ENCODE measurements at places on chromosomes 11 and 22.

GRCh38 chr22:49368221-49368975 is 459.3 kb downstream of the BRD1 start:
- DNase-seq = no peak

DNA sequence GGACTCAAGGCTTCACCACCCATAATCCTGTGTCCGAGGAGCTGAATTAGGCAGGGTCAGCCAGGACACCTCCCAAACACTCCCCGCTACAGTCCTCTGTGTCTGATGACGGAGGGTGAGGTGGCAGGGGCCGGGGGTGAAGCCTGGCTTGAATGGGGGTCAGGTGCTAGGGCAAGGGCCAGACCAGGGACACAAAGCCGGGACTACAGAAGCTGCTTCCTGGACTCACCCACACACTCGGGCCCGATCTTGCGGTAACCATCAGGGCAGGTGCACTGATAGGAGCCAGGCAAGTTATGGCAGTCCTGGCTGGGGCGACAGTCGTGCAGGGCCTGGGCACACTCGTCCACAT is 2.3 kb downstream of the EFEMP2 start:
- DNase-seq = no peak

- no peak for DNase-seq
Observed at GRCh38 chr11:11397781-11398180, 44.7 kb upstream of the CSNK2A3 start.

- DNase-seq = no peak
Observed at GRCh38 chr22:24681236-24681635, 78.2 kb downstream of the GGT1 start.

- DNase-seq = no peak
Observed at GRCh38 chr11:18731949-18732821, 6.2 kb upstream of the IGSF22 start.

GRCh38 chr11:87035976-87036583 is 1.7 kb upstream of the TMEM135 start:
- DNase-seq = no peak

- no peak for DNase-seq
Observed at GRCh38 chr22:29635734-29636357, 32.4 kb downstream of the NF2 start.

- no peak for DNase-seq
Observed at GRCh38 chr22:44287121-44287693, 25.5 kb downstream of the SHISAL1 start.

DNA sequence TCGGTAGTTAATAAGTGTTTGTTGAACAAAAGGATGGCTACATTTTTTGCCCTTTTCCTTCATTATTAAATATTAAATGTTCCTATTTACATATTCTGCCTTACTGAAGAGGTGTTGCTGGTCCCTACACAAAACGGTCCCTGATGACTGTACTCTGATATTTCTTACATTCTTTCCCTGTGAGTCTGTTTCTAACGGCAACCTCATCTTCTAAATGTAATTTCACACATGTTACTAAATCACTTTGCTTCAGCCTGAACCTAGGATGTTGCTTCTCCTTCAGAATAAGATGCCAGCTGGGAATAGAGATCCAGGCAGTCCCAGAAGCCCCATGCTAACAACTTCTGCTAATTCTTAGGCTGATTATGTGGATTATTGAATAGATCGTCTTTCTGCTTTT is 50.3 kb downstream of the SPON1 start:
- DNase-seq = no peak

DNA sequence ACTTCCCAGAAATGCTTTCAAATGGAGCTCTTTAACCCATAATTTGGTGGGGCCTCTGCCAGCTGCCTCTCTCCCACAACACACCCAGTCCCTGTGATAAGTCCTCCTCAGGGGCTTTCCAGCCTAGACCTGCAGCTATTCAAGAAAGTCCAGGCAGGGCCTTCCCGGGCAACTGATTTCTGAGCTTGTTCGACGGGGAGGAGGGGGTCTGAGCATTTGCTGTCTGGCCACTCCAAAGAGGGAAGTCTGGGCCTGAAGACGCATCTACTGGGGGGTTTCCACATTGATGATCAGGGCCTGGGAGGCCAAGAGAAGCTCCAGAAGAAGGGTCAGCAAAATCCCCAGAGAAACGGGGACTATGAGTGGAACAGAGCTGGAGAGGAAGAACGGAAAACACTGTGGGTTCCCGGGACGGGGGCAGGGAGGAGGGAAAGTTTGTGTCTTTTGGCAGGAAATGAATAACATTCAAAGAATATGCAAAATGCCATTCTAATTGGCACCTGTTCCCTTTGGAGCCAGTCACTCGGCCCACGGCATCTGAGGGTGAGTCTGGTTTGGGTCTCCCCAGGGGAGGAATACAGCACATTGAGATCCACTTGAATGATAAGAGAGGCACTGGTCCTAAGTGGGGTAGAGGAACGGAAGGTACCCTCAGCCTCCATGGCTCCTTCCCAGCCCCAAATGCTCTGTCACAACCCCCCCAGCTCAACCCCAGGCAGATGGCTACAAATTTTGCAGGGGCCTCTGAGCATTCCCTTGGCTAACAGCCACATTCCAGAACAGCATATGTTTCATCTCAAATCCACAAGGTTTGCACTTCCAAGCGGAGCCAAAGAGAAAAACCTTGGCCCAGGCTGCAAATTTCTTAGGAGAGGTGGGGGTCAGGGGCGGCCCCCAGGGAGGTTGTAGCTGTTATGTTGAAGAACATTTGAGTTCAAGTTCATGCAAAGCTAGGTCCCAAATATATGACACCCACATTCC is 72.0 kb downstream of the RPUSD4 start:
- DNase-seq = no peak

DNA sequence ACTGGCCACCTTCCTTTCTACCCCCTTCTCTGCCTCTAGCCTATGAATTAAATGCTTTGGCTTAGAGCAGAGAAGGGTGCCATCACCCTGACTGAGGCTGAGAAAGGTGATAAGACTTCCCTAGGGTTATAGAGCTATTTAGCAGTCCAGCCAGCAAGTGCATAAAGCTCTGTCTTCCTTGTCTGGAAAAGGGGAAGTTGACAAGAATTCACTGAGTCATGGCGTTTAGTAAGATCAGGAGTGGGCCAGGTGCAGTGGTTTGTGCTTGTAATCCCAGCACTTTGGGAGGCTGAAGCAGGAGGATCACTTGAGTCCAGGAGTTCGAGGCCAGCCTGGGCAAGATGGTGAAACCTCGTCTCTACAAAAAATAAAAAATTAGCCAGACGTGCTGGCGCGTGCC is 63.1 kb downstream of the LHFPL7 start:
- DNase-seq = no peak

DNA sequence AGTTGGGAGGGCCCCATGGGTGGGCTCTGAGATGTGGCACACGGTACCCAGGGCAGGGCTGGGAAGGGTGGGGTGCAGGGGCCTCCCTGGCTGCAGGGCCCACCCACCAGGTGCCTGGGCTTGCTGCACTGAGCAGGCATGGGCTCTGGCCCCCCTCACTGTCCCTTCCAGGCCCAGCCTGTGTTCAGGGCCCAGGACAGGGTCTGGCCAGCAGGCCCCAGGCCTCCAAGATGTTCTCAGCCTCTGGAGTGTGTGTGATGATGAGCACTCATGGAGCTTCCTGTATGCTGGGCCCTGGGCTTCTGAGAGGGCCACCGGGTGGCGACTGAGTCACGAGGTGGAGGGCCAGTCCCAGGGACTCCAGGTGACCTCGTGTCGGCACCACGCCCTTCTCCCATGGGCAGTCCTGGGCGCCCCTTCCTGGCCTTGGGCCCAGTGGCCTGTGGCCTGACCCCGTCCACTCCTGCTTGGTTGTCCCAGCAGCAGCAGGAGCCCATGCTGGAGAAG is 55.9 kb upstream of the CCDC188 start:
- no peak for DNase-seq

DNA sequence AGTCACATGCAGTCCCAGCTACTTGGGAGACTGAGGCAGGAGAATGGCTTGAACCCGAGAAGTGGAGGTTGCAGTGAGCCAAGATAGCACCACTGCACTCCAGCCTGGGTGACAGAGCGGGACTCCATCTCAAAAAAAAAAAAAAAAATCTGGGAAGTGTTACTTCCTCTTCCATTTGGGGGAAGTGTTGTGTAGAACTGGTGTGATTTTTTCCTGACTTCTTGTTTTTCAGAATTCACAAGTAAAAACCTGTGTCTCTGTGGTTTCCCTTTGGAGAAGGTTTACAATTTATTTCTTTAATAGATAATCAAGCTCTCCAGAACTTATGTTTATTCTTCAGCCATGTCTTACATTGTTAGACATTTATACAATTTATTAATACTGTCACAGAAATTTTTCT is 396.1 kb downstream of the BRD1 start:
- no peak for DNase-seq

- DNase-seq = no peak
Observed at GRCh38 chr22:48612077-48612995, 1215.3 kb downstream of the BRD1 start.

DNA sequence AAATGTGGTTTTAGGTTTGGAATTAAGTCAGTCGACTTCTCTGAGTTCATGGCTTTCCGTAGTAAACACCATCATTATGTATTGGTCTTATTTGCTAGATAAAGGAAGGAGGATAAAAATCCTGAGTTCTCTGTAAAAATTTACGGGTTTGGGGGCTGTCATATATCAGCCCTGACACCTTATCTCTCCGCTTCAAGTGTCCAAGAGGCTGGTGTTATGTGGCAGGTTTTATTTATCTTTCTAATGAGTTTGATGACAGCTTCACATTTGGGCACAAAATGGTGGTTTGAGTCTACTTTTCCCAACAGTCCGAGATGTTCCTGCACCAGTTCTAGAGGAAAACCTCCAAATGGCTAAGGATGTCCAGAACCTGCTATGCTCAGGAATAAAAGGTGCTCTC is 67.3 kb upstream of the VSTM5 start:
- no peak for DNase-seq

- no peak for DNase-seq
Observed at GRCh38 chr22:27113641-27114040, 456.3 kb downstream of the MIAT start.

DNA sequence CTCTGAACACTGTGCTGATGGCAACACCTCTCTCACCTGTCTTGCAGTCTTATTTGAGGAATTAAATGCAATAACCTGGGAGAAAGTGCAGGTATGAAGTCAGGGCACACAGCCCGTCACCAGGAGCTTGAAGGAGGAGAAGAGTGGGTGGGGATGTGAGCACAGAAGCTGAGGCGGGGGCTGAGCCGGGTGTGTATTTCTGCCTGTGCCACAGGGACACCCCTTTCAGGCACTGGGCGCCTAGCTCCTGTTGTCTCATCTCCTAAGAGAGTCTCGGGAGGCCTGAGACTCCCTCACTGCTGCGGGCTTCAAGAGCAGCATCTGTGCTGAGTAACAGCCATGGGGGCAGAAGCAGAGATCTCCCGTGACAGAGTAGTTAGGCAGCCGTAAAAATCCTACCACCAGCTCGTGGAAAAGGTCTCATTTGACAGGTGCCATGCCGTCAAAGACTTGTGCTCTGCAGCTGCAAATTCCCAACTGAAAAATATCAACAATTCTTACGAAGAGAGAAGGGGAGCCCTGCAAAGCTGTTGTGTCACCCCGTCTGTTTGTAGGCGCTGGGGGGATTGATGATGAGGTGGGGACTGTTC is 26.8 kb downstream of the PARVB start:
- no peak for DNase-seq

DNA sequence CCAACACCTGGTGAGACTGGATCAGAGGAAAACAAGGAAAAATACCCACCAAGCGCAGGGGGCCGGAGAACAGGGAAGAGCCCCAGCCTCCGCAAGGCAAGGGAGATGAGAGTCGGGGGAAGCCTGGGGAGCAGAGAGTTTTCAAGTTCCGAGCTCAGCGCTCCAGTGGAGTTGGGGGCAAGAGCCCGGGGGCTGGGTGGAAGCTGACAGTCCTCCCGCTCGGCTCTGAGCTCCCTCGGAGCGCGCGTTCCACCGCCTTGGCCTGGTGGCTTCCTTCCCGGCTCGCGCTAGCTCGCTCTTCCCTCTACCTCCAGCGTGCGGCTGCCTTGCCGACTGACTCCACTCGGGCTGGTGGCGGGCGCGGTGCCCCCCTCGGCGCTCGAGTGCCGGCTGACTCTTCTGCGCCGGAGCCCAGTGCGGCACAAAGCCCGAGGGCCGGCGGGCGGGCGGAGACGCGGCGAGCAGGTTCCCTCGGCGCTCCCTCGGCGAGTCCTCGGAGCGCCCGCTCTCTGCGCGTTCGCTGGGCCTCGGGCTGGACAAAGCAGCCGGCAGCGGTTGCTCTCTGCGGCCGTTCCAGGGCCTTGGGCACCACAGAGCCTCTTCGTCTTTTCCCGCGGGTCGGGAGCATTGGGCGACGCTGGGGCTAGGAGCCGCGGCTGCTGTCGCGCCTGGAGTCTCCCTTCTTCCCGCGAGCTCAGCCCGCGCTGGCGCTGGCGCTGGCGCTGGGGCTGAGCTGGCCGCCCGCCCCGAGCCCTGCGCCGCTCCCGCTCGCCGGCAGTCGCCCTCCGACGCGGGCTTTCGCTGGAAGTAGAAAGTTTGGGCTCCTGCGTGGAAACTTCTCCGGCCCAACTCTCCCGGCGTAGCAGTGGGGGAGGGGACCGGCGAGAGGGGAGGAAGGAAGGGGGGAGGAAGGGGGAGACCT is 1.0 kb downstream of the PAX6 start:
- no peak for DNase-seq

DNA sequence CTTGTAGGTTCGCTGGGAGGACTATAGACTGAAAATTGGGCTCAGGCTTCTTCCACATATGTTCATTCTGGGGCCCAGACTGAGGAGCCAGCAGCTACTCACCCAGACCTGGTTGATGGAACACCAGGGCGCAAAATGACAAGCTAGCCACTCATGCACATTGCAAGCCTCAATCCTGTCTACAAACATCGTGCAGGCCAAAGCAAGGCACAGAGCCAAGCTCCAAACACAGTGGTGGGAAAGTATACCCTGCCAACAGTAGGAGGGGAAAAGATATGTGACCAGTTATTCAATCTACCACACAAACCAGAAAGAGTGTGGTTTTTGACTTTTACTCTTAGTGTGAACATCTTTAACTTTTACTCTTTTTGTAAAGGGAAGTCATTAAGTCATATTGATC is 660.5 kb downstream of the NTM start:
- no peak for DNase-seq

DNA sequence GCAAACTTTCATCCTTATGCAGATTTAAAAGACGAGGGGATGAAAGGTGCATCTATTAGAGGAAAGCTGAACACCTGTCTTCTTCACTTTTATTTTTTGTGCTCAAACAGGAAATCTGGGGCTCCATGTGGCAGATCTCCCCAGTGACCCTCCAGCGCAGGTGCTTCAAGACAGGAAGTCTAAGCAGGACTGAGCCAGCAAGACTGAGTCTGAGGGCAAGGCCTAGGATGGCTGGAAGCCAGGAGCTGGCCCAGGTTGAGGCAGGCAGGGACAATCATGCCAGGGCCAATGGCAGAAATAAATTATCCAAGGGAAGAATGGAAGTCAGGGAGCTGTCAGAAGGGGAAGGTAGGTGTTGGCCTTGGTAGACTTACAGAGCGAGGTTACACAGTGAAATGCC is 101.1 kb upstream of the SPON1 start:
- no peak for DNase-seq

- no peak for DNase-seq
Observed at GRCh38 chr11:59918987-59919589, 19.1 kb upstream of the OOSP1 start.

DNA sequence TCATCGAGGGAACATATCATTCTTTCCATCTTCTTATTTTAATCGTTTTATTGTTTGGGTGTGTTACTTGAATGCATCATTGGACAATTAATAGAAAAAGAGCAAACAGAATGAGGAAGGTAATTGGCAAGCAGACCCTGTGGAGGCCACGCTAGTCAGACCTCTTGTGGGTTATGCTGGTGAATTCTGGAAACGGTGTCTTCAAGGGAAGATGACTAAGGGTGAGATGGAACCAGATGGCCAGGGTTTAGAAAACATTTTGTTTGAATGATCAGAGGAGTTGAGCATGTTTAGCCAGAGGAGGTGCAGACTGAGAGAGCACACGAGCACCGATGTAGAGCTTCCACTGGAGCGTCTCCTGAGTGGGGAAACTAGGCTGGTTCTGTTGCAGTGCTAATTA is 8.5 kb downstream of the ST14 start:
- DNase-seq = no peak

Data from cortex of kidney (tissue), 1 donor.